Activated CD4-positive, alpha-beta memory T cell treated with anti-CD3 and anti-CD28 coated beads for 36 hours (primary cell): ENCODE measurements at places on chromosomes 1 and 21.

DNA sequence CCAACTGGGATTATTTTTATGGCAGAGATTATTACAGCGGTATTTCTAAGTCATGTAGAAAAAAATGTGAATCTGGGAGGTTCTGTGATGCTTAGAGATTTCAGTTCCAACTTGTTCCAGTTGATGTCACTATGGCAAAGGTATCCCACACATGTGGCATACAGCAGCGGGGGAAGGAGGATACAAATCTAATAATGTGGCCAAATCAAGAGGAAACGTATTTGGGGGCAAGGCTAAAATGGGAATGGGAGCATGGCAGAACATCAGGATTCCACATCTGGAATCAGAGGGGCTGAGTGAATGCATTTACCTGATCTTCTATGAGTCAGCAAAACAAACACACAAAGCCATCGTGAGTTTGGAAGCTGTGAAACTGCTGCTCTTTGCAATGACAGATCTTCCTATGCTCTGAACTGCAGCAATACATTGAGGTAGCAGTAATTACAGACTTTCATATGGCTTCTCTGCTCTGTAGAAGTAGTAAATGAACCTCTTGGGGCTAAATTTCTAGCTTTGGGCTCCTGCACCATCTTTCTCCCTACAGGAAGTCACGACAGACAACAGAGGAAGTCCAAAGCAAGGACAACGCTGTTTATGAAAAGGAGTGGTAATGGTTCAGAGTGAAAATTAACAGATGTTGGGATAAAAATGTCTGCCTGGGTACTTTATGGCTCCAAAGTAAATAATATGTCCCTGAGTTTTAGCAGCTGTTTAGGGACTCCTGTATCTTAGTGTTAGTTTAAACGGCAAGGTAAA, 55.5 kb downstream of the GABPA start:
- DNase-seq, result peak; percentile 19

GRCh38 chr21:22544747-22545146, 1546.5 kb downstream of the NCAM2 start:
- no peak for DNase-seq

- no peak for DNase-seq
Observed at GRCh38 chr1:177451191-177451590, 280.4 kb downstream of the BRINP2 start.

DNA sequence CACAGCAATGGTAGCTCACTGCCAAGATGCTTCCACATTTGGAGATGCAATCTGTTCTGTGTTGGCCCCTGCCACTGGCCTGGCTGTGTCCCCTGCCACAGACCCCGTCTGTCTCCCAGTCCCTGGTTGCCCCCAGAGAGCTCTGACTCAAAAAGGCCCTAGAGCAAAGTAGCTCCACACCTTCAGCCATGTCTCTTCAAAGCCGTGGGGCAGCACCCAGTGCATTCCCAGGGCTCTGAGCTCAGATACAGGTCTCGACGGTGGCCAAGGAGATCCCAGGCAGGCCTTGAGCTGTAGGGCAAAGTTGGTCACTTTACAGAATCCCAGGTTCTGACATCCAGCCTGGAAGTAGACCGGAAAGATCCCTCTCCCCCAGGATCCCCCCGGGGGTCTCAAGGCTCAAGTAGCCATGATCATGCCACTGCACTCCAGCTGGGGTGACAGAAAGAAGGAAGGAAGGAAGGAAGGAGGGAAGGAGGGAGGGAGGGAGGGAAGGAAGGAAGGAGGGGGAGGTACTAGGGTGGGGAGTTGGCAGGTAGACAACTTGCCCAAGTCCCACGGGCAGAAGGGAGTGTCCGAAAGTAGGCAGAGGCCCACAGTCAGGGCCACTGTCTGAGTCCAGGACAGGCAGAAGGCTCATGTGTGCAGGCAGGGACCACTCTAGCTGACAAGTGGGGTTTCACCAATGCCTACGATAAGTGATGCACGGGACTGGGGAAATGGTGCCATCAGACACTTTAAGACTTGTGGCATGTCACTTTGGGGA, 4.8 kb upstream of the ARF1 start:
- peak; percentile 6 for DNase-seq

DNA sequence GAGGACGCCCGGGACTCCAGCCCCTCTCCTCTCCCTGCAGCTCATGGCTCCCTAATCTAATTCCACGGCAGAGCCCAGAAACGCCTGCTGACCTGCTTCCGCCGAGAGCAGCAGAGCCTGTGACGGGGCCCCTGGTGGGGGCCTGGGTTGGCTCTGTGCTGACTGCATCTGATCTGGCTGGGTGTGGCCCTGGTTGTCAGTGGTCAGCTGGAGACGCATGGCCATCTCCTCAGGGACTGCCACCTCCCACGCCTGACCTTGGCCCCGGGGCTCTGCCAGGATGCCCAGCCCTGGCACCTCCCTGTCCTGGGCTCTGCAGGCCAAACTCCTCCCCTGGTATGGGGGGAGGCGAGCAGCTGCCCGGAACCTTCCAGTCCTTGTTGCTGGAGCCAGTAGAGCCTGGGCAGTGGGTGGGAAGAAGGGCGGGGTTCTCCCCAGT, 1.1 kb upstream of the PLCH2 start:
- no peak for DNase-seq

DNA sequence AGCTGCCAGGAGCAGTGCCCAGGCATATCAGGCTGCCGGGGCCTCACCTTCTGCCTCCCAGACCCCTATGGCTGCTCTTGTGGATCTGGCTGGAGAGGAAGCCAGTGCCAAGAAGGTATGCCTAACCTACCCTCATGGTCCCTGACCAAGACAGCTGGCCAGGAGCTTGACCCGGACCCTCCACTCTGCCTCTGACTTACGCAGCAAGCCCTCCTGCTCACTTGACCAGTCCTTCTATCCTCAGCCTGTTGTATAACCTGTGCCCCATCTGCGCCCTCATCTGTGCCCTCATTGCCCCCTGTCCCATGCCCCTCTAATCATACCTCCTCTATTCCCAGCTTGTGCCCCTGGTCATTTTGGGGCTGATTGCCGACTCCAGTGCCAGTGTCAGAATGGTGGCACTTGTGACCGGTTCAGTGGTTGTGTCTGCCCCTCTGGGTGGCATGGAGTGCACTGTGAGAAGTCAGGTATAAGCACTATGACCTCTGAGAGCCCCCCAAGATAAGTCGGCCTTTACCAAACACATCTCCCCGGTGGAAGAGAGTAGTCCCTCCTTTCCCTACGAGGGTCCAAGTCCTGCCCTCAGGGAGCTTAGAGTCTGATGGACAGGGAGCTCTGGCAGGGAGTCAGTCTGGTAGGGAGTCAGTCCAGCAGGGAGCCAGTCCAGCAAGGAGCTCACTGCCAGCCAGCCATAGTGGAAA, 6.8 kb downstream of the TIE1 start:
- DNase-seq, result no peak

DNA sequence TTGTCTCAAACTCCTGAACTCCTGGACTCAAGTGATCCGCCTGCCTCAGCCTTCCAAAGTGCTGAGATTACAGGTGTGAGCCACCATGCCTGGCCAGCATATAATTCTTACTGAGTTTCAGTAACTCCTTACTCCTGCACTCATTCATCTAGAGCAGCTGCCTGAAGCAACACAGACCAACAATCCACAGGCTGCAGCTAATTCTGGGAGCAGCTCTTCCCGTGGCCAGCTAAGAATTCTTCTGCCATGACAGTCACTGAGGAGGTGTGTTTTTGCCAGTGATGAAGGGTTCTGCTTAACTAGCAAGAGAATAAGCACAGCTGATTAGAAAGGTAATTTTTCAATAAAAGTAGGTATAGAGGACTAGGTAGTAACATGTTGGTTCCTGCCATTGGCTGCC, 5.4 kb downstream of the VTCN1 start:
- no peak for DNase-seq

DNA sequence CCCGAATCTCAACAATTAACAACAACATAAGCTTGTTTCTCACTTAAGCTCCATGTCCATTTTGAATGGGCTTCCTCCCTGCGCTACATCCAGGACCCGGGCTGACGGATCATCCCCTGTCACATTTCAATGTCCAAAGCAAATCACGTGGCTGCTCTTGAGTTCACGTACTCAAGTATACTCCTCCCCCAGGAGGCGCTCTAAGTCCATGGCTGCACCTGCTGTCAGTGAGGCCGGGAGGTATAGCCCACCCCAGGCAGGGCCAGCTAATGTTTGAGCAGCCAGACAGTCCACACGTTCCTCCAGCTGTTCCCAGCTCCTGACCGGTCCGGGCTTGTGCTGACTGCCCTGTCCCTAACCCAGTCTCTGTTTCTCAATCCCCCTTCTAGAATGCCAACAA, 220.8 kb downstream of the SLC35F3 start:
- peak; percentile 59 for DNase-seq

- no peak for DNase-seq
Observed at GRCh38 chr1:156599811-156600210, 1.5 kb downstream of the GPATCH4 start.

DNA sequence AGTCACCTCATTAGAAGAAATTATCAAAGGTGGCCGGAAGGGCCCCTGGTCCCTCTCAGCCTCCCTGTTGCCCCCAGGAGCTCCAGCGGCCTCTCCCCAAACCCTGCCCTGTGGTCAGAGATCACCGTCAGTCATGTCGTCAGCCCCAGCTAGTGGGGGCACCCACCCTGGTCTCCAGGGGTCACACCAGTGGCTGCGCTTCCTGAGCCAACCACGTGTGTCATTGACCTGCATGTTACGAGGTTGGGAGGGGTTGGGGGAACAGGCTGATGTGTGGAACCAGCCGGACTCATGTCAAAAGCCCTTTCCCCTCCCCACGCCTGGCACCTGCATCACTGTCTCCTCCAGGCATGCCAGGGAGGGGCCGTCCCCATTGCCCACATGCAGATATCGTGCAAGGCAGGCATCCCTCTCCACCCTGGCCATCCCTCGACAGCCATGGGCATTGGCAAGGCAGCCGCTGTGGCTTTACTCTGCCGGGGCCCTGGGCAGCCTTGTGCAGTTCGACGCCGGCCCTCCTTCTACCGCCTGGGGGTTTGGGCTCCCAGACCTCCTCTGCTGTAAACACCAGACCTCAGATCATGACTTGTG, 128.7 kb downstream of the CRYAA start:
- no peak for DNase-seq

- no peak for DNase-seq
Observed at GRCh38 chr1:233631810-233632405, 18.0 kb downstream of the KCNK1 start.

GRCh38 chr1:180155182-180155682, 563 bp downstream of the QSOX1 start:
- DNase-seq, result peak; percentile 52

GRCh38 chr1:51058858-51059257, 43.2 kb upstream of the C1orf185 start:
- no peak for DNase-seq

DNA sequence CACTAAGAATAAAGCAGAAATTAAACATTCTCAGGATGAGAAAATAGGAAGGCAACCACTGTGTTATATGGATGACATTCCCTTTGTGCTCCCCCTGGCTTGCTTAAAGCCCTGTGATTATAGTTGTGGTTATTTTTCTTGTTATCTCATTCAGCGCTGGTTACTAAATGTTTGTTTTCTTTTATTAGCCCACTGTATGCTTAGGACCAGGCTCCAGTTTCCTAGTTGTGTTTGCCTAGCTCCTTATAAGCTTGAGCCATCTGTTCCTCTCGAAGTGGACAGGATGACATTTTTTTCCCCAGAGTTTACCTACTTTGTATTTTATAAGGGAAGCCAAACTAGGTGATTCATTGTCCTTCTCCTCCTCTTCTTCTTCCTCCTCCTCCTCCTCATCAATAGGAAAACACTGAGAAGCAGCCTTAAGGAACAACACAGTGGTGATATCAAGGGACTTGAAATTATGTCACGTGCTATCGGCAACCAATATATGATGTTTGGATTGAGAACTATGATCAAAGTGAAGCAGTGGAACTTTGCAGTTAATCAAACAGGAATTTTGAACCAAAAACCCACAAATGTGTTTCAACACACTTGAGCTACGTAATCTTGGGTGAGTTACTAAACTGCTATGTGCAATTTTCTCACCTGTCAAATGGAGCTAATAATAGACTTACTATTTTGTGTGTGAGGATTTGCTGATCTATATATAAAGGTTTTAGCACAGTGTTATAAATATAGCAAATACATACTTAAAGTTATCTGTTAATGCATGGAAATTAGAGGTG, 35.1 kb upstream of the RGS7 start:
- no peak for DNase-seq

- DNase-seq, result no peak
Observed at GRCh38 chr1:163697137-163697536, 375.4 kb downstream of the NUF2 start.

- no peak for DNase-seq
Observed at GRCh38 chr1:20590306-20590777, 1.4 kb downstream of the CDA start.

DNA sequence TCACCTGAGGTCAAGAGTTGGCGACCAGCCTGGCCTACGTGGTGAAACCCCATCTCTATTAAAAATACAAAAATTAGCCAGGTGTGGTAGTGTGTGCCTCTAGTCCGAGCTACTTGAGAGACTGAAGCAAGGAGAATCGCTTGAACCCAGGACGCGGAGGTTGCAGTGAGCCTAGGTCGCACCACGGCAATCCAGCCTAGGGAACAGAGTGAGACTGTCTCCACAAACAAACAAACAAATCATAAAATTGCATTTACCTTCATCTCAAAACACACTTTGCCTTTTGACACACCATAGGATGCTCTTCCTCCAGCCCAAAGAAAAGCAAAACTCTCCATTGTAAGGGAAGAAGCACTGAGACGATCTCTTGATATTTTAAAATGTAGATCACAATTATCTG, 4.3 kb downstream of the HNRNPU start:
- no peak for DNase-seq

GRCh38 chr1:75449998-75450397, 160.9 kb downstream of the SLC44A5 start:
- DNase-seq, result no peak

DNA sequence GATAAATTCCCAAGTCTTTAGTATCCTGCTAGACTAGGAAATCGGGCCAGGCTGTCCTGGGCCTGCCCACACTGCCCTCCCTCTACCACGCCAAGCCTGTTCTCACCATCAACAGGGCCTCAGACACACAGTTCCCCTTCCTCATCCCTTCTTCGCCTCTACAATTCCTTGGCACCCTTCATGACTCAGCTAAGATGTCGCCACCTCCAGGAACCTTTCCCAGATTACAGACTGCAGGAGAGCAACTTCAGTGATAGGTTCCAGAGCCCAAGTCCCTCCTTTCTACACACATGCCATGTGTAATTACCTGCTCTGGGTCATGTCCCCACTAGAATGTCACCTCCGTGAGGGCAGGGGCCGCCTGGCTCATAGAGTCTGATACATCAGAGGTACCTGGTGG, 3.3 kb downstream of the RIMS3 start:
- no peak for DNase-seq

DNA sequence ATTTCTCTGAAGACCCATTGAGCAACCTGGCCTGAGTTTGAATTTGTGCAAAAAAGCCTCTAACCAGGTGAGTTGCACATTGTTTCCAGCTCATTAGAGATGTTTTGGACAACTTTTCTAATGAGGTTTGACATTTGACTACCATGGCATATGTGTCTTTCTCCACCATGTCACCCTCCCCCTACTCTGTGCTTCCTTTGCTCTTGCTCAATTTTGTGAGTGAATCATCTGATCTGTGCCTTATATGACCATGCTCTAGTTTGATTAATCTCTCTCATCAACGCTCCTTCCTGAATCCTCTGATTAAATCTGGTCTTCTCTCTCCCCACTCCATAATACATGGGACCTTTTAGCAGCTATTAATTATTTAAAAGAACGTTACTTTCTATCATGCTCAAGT, 144.8 kb upstream of the SAMSN1 start:
- peak; percentile 18 for DNase-seq
